Activated CD4-positive, alpha-beta T cell treated with anti-CD3 and anti-CD28 coated beads, Interleukin-2, amount 50 U/mL, for 24 hours (primary cell): ENCODE measurements at places on chromosomes 12 and 14.

- DNase-seq, result no peak
Observed at GRCh38 chr12:117101953-117102799, 3.0 kb upstream of the TESC start.

DNA sequence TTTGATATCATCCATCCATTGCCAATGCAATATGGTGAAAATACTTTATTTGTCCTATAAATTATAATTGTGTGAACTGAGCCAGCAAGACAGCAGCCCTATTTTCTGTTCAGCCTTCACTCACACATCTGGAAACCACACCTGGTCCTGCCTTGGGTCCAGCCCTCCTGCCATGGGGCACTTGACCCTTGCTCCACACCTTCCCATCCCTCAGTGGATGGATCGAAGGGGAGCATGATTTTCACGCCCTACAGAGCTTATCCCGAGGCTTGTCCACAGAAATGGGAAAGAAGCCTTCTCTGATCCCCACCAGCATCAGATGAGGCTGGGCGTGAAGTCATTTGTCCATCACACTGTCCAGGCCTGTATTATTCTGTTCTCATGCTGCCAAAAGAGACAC is 10.1 kb downstream of the TMEM132D start:
- no peak for DNase-seq

GRCh38 chr12:79023784-79024183 is 159.2 kb downstream of the SYT1 start:
- DNase-seq, result no peak

GRCh38 chr12:3328081-3328480 is 162.9 kb upstream of the PRMT8 start:
- DNase-seq, result no peak

GRCh38 chr12:119868992-119869391 is 8.1 kb downstream of the CIT start:
- no peak for DNase-seq

- DNase-seq, result no peak
Observed at GRCh38 chr14:70472253-70473159, 20.5 kb downstream of the ADAM21 start.

DNA sequence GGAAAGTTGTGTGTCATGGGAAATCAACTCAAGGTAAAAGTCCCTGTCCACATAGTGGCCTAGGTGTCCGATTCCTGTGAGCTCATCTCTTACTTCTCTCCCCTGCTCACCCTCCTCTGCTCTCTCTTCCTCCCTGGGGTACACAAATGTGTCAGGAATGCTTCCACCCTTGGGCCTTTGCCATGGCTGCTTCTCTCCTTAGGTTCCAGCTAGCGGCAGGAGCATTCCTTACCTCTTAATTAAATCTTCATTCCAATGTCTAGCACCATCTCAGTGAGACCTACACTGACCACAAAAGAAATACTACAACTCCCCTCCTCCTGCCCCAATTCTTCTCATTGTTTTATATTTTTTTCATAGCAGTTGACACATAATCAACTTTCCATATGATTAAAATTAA is 298.6 kb downstream of the PDZRN4 start:
- no peak for DNase-seq

GRCh38 chr12:67080637-67081036 is 188.5 kb upstream of the CAND1 start:
- DNase-seq, result no peak

DNA sequence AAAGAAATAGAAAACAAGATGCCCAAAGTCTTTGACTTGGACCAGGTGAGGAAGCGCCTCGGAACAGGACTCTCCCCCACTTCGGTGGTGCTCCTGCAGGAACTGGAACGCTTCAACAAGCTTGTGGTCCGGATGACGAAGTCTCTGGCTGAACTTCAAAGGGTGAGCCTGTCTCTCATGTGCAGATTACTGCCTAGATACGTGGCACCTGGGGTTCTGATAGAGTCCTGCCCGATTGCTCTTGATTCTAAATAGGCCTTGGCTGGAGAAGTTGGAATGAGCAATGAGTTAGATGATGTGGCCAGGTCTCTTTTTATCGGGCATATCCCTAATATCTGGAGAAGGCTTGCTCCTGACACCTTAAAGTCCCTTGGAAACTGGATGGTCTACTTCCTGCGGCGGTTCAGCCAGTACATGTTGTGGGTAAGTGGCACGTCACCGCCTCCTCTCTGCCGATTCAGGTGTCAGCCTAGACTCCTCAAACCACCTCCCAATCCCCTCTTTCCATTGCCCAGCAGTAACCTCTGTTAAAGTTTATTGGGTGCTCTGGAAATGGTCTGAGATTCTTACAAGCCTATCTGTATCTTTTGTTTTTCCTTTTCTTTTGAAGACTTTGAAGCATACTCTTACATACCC is 40.8 kb downstream of the CCDC92 start:
- no peak for DNase-seq

DNA sequence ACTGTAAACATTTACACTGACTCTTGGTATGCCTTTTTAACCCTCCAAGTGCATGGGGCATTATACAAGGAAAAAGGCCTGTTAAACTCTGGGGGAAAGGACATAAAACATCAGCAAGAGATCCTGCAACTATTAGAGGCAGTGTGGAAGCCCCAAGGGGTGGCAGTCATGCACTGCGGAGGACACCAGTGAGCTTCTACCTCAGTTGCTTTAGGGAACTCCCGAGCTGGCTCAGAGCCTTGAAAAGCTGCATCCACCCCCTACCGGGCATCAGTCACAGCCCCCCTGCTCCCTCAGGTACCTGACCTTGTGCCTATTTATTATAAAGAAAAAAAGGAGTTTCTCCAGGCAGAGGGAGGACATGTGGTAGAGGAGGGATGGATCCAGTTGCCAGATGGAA is 695.6 kb upstream of the LMO3 start:
- DNase-seq, result no peak

- DNase-seq, result no peak
Observed at GRCh38 chr12:24933694-24934407, 15.1 kb downstream of the BCAT1 start.

- DNase-seq, result no peak
Observed at GRCh38 chr12:40945772-40946171, 242.3 kb upstream of the PDZRN4 start.

DNA sequence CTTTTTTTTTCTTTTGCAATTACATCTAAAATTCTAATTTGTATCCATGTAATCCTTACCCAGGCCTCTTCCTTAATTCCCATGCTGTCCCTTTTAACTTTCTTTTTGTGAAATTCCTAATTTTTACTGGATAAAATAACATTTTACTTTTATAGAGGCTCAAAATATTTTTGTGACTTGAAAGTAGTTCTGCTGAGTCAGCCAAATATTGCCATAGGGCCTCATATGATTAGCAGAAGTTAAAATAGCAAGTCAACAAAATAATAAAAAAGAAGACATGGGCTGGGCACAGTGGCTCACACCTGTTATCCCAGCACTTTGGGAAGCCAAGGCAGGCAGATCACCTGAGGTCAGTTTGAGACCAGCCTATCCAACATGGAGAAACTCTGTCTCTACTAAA is 2.0 kb downstream of the C3AR1 start:
- no peak for DNase-seq

DNA sequence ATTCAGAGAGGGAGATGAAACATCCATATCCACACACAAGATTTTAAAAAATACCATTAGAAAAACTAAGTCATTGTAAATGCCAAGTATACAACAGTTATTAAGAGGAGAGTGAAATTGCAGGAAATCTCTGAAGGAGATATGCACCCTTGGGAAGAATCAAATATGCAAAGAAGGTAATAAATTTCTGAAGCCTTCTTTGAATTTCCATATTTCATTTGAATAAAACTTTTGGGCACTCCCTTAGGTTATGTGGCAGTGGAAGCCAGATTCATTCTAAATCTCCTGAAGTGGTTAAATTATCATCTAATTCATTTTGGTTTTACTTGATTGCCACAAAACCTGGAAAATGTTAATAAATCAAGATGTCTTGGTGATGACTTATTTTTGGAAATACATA is 138.9 kb upstream of the CLEC14A start:
- no peak for DNase-seq

DNA sequence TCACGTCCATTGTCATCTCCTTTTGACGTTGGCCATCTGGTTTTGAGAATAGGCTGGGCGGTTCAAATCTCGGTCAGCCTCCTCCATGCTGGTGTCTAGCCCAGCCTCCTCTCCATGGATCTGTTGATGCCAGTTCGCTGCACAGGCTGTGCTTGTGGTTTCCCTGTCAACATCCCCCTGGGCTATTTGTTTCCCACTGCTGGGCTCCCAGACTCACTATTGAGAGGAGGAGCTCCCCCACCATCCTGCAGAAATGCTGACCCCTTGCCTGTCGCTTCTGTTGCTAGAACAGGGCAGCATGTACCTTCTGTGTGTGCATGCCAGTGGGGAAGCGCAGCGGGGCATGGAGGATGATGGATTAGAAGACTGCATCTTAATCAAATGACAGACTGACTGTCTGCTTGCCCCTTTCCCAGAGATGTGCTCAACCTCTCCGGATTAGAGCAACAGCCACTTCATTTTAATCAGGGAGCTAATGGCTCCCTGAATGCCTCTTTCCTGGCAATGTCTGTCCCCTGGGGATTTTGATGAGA is 170.5 kb downstream of the TSPAN9 start:
- DNase-seq, result no peak

GRCh38 chr14:37746140-37746832 is 150.9 kb downstream of the TTC6 start:
- DNase-seq, result no peak

- DNase-seq, result no peak
Observed at GRCh38 chr14:72701605-72702004, 192.3 kb downstream of the DPF3 start.

DNA sequence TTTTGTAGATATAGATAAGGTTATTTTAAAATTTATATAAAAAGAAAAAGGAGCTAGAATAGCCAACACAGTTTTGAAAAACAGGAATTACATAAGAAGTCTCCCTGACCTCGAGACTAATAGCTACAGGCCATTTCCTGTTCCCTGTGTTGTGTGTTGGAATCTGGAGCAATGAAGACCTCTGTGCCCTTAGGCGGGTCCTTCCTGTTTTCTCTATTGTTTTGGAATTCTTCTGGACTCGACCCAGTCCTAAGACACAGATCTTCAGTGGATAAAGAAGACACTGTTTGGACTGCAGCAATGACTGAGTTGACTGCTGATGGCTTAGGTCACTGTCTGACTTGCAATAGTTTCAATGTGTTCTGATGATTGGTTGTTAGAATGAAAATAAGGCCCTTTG is 26.2 kb downstream of the SNRPF start:
- DNase-seq, result no peak

DNA sequence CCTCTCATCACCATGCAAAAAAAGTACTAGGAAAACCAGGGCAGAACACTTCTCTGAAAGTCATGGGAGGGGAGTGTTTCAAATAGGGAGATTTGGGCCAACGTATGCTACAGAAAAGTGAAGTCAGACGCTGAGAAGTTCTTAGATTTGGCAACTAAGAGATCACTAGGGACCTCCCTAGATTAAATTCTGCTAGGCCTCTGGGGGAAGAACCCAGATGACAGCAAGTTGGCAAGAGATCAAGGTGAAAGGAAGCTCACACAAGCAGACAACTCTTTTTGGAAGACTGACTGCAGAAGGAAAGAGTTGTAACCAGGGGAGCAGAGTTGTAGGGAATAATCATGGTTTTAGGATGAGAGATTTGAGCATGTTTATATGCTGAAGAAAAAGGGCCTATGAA is 20.7 kb downstream of the IQSEC3 start:
- no peak for DNase-seq

GRCh38 chr14:81219759-81220579 is 790 bp downstream of the GTF2A1 start:
- DNase-seq, result peak; percentile 28

- DNase-seq, result no peak
Observed at GRCh38 chr14:91837076-91837475, 30.3 kb downstream of the TC2N start.

- DNase-seq, result no peak
Observed at GRCh38 chr14:90611936-90612335, 204.3 kb downstream of the TTC7B start.

DNA sequence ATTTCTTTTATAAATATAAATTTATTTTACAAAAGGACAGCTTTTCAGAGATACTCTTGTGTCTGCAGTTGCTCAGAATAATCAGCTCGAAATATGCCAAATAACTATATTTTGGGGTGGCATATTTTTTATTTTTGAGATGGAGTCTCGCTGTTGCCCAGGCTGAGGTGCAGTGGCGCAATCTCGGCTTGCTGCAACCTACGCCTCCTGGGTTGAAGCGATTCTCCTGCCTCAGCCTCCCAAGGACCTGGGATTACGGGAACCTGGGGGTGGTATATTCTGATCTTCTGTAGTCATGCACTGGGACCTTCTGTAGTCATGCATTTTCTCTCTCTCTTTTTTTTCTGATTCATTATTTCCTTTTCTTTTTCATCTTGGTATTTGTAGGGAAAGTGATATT is 135.0 kb upstream of the AMIGO2 start:
- DNase-seq, result no peak

GRCh38 chr12:6928022-6928702 is 403 bp downstream of the ATN1 start:
- no peak for DNase-seq

GRCh38 chr14:101062601-101063000 is 159.1 kb upstream of the RTL1 start:
- DNase-seq, result no peak
